ENCODE measurements at places on chromosomes 2 and 18.
A peak's percentile ranks its signal among the peaks of the same experiment; 100 is the strongest.

- DNase-seq = peak; percentile 52
Observed at GRCh38 chr2:112884869-112885505, 26.0 kb upstream of the IL37 start.

DNA sequence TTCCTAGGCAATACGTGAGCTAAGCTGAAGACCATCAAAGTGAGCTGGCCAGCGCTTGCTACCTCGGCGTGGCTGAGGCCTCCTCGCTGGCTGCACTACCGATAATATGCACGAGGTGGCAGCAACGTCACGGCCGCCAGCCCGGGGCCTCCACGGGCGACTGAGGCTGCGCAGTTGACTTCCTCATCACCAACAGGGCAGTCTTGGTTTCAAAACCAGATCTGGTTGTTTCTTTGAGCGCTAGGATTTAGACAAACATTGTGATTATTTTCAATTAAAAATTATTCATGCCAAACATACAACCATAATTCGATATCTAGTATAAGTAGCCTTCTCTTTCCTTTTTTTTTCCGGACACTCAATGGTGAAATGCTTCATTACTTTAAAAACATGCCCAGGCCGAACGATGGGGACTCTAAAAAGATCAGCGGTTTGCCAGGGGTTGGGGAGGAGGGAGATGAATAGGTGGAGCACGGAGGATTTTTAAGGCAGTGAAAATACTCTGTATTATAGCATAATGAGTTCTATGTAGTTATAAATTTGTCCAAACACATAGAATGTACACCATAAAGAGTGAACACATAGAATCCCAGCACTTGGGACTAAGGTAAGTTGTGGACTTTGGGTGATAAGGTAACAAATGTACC is 52.0 kb downstream of the CYBRD1 start:
- peak; percentile 68 for DNase-seq

DNA sequence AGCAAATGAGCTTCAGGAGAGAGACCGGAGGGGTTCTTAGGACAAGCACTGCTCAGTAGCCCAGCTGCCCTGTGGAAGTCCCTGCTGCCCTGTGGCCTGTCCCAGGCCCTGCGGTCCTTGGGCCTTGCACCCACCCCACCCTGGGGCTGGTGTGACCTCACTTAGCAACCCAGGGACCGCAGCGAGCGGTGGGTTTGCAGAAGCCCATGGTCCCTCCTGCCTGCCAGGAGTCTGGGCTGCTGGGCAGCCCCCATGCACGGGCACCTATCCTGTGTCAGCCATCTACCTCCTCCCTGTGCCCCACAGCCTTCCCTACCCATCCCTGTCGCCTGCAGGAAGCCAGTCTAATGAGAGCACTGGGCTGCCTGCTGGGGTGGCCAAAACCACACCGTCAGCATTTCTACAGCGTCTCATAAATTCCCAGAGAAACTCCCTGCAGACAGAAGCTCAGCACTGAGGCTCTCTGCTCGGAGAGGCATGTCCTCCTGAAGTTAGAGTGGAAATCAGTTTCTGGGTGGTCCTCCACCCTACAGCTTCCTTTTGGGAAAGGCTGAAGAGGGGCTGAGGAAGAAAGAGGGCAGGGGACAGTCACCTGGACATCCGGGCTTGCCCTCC is 231.1 kb upstream of the HS6ST1 start:
- DNase-seq = no peak

GRCh38 chr2:132676999-132677398 is 7.0 kb upstream of the LYPD1 start:
- DNase-seq = no peak

- no peak for DNase-seq
Observed at GRCh38 chr2:99159594-99159993, 4.8 kb downstream of the LIPT1 start.

GRCh38 chr2:208491641-208492040 is 85.0 kb downstream of the PTH2R start:
- no peak for DNase-seq

- DNase-seq = no peak
Observed at GRCh38 chr2:17326717-17327116, 191.5 kb downstream of the RAD51AP2 start.

DNA sequence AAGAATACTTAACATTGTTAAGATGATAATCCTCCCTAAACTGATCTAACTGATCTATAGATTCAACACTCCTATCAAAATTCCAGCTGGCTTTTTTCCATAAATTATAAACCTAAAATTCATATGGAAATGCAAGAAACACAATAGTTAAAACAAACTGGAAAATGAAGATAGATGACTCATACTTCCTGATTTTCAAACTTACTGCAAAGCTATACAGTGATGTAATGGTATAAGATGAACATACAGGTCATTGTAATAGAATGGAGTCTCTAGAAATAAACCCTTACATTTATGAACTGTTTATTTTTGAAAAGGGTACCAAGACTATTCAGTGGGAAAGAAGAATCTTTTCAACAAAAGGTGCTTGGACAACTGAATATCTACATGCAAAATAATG is 32.3 kb downstream of the UBXN4 start:
- DNase-seq = no peak

- DNase-seq = no peak
Observed at GRCh38 chr2:43491065-43491639, 104.7 kb downstream of the THADA start.

DNA sequence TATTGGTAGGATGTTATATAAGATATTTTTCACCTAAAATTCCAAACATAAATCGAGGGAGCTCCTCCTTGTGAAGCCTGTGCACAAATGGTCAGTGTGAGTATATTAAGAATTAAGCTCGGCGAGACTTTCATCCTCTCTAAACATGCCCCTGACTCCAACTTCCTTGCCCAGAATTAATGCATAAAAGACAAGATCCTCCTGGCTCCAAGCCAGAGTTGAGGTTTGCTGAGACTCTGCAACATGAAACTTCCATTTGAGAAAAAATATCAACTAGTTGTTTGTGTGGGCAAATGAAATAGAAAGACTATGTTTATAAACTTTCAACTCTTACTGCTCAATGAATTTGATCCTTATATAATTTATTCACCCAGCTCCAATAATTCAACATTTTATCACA is 68.1 kb downstream of the CCDC178 start:
- no peak for DNase-seq

GRCh38 chr2:150286730-150287362 is 200.6 kb downstream of the RND3 start:
- no peak for DNase-seq

GRCh38 chr2:15436195-15436594 is 124.9 kb downstream of the NBAS start:
- DNase-seq = no peak

GRCh38 chr2:236712961-236713673 is 143.5 kb downstream of the ACKR3 start:
- no peak for DNase-seq

DNA sequence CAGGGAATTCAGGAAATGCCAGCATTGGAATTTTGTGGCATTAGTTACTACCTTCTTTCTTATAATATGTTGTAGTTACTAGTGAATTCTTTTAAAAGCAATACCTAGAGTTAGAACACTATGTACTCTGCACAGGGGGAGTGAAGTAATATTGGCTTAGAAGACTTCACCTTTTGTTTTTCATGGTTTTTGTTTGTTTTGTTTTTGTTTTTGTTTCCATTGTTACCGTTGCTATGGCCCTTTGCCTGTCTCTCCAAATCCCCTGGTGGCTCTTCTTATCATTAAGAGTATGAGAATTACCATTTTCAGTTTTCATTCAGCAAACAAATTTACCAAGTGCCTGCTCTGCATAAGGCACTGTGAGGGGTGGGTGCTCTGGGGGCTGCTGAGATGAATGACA is 160.1 kb downstream of the HAUS1 start:
- no peak for DNase-seq

GRCh38 chr18:76255070-76255683 is 239.9 kb downstream of the ZNF516 start:
- no peak for DNase-seq

DNA sequence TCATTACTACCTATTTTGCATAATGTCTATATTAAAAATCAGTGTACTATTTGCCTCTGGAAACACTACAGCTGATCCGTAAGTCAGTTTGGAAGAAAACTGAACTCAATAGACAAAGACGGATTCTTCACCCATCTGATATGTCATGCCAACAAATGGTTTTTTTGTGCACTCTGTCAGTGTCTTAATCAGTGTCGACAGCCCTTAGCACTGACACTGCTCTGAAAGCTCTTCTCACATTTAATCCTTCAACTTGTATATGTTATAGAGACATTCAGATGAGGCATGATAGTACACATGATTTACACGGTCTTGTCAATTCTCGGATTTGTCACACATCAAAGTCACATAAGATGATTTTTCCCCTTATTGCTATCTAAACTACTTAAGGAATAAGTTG is 347.5 kb upstream of the GALNT5 start:
- no peak for DNase-seq

DNA sequence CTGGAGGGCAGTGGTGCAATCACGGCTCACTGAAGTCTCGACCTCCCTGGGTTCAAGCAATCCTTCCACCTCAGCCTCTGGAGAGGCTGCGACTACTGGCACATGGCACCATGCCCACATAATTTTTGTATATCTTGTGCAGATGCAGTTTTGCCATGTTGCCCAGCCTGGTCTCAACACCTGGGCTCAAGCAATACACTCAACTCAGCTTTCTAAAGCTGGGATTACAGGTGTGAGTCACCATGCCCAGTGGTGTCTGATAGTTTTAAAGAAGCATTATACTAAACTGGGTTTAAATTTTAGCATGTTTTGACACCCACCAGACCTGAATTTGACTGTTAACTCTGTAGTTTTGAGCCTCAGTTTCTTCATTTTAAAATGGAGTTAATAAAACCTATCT is 109.4 kb upstream of the SLC38A11 start:
- no peak for DNase-seq

DNA sequence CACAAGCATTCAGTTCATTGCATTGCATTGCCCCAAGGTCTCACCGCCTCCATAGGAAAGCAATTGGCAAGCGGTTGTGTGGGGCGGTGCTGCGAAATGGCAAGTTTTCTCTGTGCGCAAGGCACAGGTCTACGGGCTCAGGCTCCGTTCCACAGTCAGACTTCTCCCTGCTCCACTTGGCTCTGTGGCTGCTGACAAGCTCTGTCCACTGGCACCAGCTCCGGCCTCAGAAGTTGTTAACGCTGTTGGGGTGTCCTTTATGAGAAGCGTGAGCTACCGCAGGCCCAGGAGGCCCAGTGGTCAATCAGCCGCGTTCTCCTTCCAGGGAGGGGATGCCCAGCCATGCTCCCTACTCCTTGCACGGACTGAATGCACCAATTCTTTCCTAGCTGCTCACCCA is 87.0 kb upstream of the GATA6 start:
- no peak for DNase-seq

DNA sequence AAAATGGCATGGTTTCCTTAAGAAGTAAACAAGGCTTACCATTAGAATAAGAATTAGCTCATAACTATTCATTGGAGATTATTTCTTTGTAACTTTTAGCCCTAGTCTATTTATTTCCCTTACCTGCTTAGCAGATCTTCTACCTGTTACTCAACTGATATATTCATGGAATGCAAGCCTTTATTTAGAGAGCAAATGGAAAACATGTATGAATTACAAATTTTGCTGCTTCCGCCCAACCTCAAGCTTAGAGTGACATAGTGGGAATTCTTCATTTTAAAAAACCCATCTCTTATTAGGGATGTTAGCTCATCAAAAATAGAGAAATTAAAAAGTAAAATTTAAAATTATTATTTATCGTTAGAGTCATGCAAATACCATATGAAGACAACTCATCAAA is 110.9 kb downstream of the STRN start:
- no peak for DNase-seq

DNA sequence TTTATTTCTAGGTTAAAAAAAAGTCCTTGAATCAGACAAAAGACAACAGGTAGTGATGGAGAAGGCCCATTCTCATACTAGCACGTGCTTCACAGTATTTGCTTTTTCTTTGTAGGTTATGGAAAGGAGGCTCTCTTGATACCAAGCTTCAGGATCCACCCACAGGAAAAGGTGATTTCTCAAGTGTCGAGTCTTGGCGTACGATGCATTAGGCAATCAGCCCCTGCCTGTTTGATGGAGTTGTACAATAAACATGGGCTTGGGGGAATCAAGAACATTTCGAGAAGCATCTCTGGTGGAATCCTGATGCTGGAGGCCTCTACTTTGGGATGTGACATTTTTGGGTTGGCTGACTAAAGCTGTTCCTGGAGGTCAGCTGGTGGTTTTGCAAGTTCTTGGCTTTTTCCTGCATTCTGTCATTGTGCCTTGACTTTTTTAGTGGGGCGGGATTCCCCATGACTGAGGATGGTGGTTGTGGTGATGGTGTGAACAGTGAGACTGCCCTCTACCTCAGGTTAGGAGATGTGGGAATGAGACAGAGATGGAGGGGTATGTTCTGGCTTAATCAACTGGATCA is 231.5 kb upstream of the SPRED2 start:
- no peak for DNase-seq

DNA sequence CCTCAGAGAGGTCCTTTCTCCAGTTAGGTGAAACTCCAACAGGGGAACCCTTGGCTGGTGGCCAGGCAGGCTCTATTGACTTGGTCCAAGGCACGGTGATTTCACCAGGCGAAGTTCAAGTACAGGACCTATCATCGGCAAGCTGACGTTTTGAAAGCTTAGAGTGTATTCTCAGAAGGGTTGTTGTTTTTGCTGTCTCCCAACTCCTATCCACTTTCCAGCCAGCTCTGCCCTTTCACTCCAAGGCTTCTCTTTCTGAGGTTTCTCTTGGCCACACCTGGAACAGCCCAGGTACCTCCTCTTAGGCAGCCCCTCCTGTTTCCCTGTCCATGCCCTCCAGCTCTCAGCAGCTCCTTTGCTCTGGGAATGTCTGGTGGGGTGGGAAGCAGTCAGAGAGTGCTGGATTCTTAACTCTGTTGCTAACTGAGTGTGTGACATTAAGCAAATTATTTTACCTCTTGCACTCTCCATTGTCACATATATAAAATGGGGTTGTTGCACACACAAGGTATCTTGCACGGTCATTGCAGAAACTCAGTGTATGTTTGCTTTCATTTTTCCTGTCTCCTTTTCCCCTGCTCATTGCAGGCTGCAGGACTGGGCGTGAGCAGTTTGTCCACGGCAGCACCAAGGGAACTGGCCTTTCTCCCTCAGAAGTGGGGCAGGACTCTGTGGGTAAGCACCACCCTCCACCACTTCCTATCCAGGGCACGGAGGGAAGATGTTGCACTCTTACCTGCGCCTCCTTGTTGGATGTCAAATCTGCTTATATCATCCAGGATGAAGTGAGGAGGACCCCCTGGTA is 30.2 kb downstream of the CAPN13 start:
- DNase-seq = no peak
